ENCODE measurements at places on chromosomes 3 and 15.

- DNase-seq, result no peak
These were observed 131.7 kb downstream of the RYR3 start for GRCh38 chr15:33442449-33442848.

DNA sequence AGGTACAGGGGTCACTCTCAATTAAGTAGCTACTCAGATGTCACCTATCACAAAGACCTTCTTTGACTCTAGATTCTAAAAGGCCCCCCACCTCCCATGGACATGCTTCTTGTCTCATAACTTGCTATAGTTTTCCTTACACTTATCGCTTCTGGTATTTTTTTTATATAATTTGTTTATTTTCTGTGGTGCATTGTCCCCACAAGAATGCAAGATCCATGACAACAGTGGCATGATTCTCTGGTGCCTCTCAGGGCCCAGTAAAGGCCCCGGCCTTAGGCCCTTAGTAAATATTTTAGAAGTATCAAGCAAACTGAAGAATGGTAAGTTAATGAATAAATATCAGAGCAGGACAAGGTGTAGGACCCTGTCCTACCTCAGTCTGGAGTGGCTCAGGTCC is 248.6 kb downstream of the CBLB start:
- no peak for DNase-seq

- no peak for DNase-seq
These were observed 919.9 kb downstream of the NAALADL2 start for GRCh38 chr3:175778994-175779393.

GRCh38 chr15:73818308-73818985 is 54.9 kb upstream of the TBC1D21 start:
- DNase-seq, result no peak

DNA sequence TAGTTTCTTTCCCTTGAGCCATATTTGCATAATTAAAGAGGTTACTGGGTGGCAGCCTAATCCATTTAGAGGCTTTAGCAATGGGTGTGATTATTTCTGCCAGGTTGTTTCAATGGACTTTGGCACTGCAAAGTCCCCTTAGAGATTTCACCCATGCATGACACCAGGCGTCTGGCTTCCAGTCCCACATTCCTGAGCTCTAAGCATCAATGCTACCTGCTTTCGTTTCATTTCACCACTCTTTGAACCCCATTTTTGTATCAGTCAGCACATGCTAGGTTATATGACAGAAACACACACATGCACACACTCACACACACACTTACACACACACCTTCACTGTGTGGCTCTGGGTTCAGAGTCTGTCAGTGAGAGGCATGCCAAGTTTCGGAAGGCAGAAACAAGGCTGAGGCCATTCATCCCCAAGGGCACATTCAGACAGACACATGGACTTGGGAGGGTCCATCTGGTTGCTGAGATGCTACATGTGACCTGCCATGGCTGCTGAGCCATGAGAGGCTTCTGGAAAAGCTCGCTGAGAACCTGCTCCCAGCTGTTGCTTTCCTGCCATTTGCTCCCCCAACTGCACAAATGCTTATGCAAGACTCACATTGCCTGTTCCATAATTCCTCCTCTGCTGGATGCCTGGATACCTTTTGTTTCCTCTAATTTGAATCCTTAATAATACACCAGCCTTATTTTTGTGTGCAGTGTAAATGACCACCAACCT is 354.1 kb downstream of the GABRG3 start:
- no peak for DNase-seq

DNA sequence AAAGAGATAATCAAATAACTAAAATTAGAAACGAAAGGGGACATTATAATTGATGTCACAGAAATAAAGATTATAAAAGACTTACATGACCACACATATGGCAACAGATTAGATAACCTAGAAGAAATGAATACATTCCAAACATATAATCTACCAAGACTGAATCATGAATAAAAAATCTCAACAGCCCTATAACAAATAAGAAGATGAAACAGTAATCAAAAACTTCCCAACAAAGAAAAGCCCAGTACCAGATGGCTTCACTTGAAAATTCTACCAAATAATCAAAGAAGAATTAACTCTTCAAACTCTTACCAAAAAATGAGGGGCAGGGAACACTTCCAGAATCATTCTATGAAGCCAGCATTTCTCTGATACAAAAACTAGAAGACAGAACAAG is 11.8 kb downstream of the TOP2B start:
- no peak for DNase-seq

DNA sequence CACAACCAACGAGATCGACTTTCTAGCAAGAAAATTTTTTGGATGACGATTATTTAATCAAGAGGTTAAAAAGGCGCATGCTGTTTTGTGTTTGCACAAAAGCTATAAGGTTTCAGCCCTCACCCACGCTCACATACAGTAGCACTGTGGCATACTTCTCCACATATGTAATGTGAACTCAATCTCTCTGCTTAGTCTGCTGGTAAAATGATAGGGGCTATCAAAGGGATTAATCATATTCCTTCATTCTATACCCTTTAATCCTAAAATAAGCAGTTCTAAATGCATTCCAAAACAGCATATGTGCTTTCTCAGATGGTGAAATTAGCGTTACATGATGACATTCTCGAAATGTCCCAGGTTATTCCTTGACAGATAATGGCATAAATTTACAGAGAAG is 196.9 kb upstream of the PRICKLE2 start:
- DNase-seq, result no peak

GRCh38 chr3:119894195-119894594 is 112.3 kb downstream of the NR1I2 start:
- DNase-seq, result no peak

Data from anterior cingulate cortex (tissue), 58 donors.